ENCODE measurements at places on chromosomes 1 and 21.
A peak's percentile ranks its signal among the peaks of the same experiment; 100 is the strongest.

DNA sequence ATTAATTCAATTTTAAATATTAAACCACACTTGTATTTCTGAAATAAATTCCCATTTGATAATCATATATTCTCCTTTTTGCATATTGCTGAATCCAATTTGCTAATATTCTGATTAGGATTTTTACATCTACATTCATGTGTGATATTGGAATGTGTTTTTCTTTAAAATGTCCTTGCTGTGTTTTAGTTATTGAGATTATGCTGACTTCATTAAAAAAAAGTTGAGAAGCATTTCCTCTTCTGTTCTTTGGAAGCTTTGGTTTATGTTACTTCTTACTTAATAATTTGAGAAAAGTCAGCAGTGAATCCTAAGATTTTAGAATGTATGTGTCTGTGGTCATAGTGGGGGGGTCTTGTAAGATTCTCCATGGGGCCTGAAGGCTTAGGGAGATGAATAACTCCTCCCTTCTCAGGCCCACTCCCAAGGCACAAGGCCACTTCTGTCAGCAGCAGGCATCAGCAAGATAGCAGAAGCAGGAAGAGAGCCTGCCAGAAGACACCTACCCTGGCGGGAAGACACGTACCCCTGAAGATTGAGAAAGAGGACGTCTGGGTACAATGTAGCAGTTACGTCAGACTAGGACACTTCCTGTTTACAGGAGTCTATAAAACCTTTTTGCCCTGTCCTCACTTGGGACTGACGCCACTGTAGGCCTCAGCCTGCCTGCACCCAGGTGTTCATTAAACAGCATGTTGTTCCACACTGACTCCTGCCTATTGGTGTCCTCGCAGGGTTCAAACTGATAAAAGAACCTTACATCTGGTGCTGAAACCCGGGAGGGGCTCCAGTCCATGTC lies 56.9 kb downstream of the ODF2L start:
- DNase-seq: no peak

GRCh38 chr1:11357276-11357675 lies 84.3 kb downstream of the UBIAD1 start:
- DNase-seq: no peak

GRCh38 chr1:36425791-36426190 lies 24.5 kb downstream of the OSCP1 start:
- no peak for DNase-seq

DNA sequence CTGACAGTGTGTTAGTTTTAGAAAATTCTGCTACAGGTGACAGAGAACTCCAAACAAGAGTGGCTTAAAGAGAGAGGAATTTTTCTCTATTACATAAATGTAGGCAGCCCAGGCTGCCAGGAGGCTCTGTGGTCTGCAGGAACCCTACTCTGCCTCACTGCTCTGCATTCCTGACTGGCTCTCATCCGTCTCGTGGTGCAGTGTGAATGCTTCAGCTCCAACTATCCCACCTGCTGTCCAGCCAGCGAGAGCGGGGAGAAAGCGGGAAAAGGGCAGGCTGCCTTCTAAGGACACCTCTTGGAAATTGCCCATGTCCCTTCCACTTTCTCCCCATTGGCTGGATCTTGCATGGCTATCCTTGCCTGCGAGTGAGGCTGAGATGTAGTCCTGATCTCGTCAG lies 131.3 kb downstream of the PEX14 start:
- no peak for DNase-seq

GRCh38 chr1:59674595-59674994 lies 140.2 kb upstream of the HOOK1 start:
- no peak for DNase-seq

- DNase-seq: no peak
Observed at GRCh38 chr1:162026881-162027280, 3.2 kb upstream of the OLFML2B start.

GRCh38 chr1:223760833-223761232 lies 48.5 kb downstream of the CAPN2 start:
- DNase-seq: no peak

DNA sequence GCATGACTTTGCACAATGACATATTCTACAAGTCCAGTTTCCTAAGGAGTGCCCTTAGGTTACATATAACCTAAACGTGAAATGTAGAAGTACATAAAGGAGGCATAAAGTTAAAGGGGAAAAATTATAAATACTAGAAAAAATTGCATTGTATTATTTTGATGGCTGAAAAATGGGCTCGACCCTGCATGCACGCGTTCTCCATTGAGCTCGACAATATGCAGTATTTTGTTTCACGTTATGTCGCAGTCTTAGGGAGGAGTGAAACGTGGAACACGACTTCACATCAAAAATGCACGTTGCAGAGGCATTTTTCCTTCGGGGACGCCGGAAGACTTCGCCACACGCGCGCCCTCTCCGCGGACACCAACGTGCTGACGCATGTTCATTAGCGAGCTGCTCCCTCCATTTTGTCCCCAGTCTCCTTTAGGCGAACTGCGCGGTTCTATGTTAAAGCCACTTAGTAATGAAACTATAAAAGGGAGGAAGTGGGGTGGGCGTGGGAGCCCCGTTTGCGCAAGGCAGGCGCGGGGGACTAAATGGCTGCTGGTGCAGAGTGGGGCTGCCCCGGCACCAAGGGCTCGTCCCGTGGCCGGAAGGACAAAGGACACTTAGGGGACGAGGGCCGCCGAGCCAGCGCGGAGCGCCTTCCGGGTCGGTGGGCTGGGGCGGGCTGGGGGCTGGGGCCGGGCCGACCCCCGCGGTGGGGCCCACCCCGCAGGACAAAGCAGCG lies 749 bp upstream of the COX20 start:
- DNase-seq: peak; percentile 94

DNA sequence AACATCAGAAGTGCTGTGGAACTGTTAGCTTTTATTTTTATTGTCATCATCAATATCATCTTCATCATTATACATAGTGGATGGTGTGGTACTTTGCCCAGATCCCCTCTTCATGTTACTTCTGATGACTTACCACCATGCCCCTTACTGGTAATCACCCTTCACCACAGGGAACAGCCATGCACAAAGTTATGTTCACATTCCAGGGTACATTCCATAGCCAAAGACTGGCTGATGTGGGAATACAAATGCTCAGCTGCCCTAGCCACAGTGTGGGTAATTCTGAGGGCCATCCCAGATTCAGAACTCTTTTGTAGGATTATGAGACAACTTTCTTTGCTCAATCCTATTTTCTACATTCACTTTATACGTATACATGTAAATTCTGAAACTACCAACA lies 691.3 kb upstream of the CXADR start:
- DNase-seq: no peak

GRCh38 chr1:209627027-209627731 lies 25.0 kb downstream of the LAMB3 start:
- peak; percentile 12 for DNase-seq
